ENCODE measurements at places on chromosomes 1 and 21. TPM values are rescaled to one million over a fixed set of nuclear protein-coding genes. Genes with fewer than 3 reads are reported as not detected.

- no peak overlapping the region for H3K27ac ChIP-seq
- H3K4me1 ChIP-seq: peaks cover 3% of the 10 kb centered on the region
- no peaks in the 10 kb centered on the region for H3K36me3 ChIP-seq
- DNase-seq: no peak
- no peaks in the 10 kb centered on the region for H3K27me3 ChIP-seq
These were observed 49.6 kb upstream of the GOLT1A start for GRCh38 chr1:204263254-204263910.

- H3K4me1 ChIP-seq: peaks cover 10% of the 10 kb centered on the region
- H3K36me3 ChIP-seq: peaks cover 29% of the 10 kb centered on the region
- peak; percentile 18 for DNase-seq
- H3K27me3 ChIP-seq: no peaks in the 10 kb centered on the region
- peak overlapping the region; percentile 20 for H3K27ac ChIP-seq
- no peak overlapping the region for H3K4me3 ChIP-seq
These were observed 27.3 kb upstream of the EVA1B start for GRCh38 chr1:36350659-36351226.

- H3K4me1 ChIP-seq: peaks cover 46% of the 10 kb centered on the region
- H3K27me3 ChIP-seq: no peaks in the 10 kb centered on the region
- no peak for DNase-seq
- no peak overlapping the region for H3K4me3 ChIP-seq
- peaks cover 4% of the 10 kb centered on the region for H3K36me3 ChIP-seq
- H3K27ac ChIP-seq: no peak overlapping the region
These were observed 19.8 kb upstream of the LBR start for GRCh38 chr1:225447650-225448089.

GRCh38 chr1:78721136-78721535, 71.5 kb downstream of the IFI44 start:
- H3K27ac ChIP-seq: no peak overlapping the region
- no peaks in the 10 kb centered on the region for H3K4me1 ChIP-seq
- peaks cover 8% of the 10 kb centered on the region for H3K27me3 ChIP-seq
- no peak overlapping the region for H3K4me3 ChIP-seq

GRCh38 chr1:170657275-170657853, 6.6 kb upstream of the PRRX1 start:
- H3K4me3 ChIP-seq: no peak overlapping the region
- H3K27me3 ChIP-seq: peaks cover 68% of the 10 kb centered on the region
- no peak overlapping the region for H3K27ac ChIP-seq
- H3K4me1 ChIP-seq: peaks cover 2% of the 10 kb centered on the region
- no peaks in the 10 kb centered on the region for H3K36me3 ChIP-seq

- H3K4me3 ChIP-seq: no peak overlapping the region
- no peaks in the 10 kb centered on the region for H3K27me3 ChIP-seq
- no peaks in the 10 kb centered on the region for H3K36me3 ChIP-seq
- H3K4me1 ChIP-seq: no peaks in the 10 kb centered on the region
- no peak overlapping the region for H3K27ac ChIP-seq
These were observed 188.3 kb upstream of the PALMD start for GRCh38 chr1:99457381-99458165.

- H3K27me3 ChIP-seq: no peaks in the 10 kb centered on the region
- no peaks in the 10 kb centered on the region for H3K36me3 ChIP-seq
- no peak for DNase-seq
- H3K4me1 ChIP-seq: peaks cover 32% of the 10 kb centered on the region
These were observed 103.1 kb downstream of the GALNT2 start for GRCh38 chr1:230170153-230170547.

- peaks cover 15% of the 10 kb centered on the region for H3K4me1 ChIP-seq
- DNase-seq: no peak
- no peak overlapping the region for H3K27ac ChIP-seq
- peaks cover 5% of the 10 kb centered on the region for H3K27me3 ChIP-seq
- H3K4me3 ChIP-seq: no peak overlapping the region
These were observed 565 bp downstream of the TFF1 start for GRCh38 chr21:42365770-42366169.

DNA sequence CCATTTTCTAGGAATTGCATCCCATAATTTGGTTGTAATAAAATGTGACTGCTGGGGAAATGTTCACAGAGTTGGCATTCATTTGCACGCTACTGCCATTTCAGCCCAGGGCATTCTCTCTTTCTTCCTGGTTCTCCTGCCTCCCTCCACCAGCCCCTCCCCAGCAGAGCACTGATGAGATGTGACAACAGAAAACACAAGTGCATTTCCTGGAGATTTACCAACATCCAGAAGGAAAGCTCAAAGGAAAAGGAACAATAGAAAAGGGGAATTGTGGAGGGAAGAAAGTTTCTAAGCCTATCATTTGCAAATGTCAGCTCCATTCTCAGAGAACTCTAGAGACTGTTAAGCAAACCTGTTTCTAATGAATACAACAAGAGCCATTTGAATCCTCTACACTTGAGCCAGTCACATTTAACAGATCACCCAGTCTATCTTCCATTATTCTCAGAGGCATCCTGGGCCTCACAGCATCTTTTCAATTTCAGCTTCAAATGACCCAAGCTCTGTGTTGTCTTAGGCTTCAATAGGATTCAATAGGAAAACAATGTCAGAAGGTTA, 395.6 kb upstream of the PBX1 start:
- H3K27ac ChIP-seq: no peak overlapping the region
- no peaks in the 10 kb centered on the region for H3K27me3 ChIP-seq
- H3K4me3 ChIP-seq: no peak overlapping the region
- no peaks in the 10 kb centered on the region for H3K36me3 ChIP-seq

DNA sequence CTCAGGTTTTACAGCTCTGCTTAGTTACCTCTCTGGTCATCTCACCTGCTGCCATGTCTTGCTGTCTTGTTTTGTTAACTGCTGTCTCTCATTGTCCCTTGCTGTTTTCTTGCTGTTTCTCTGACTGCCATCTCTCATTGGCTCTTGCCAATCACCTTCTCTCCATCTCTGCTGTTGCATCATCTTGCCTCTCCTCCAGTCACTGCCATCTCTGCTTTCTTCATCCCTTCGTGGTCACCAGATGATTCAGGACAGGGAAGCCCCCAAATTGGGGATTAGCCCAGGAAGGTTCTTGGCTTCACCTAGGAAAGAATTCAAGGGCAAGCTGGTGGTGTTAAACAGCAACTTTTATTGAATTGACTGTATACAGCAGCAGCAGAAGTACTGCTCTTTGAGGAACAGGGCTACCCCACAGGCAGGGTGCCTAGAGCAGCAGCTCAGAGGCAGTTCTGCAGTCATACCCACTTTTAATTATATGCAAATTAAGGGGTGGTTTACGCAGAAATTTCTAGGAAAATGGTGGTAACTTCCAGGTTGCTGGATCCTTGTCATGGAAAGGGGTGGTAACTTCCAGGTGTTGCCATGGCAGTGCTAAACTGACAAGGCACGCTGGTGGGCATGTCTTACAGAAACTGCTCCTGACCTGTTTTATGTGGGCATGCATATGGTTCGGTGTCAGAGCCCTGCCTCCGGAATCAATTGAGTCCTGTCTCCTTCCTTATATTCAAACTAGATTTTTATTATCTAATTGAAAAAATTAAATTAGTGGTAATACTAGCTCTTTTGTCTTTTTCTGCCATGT, 33.4 kb downstream of the SUCO start:
- H3K27ac ChIP-seq: peak overlapping the region; percentile 8
- peaks cover 72% of the 10 kb centered on the region for H3K36me3 ChIP-seq
- H3K4me1 ChIP-seq: peaks cover 6% of the 10 kb centered on the region

Gene OVAAL
- not detected for total RNA-seq

Gene CADM3
- total RNA-seq: not detected

Gene CD55
- 132 TPM for total RNA-seq
